Eye (tissue), 1 donor: ENCODE measurements at places on chromosomes 11 and 22.

DNA sequence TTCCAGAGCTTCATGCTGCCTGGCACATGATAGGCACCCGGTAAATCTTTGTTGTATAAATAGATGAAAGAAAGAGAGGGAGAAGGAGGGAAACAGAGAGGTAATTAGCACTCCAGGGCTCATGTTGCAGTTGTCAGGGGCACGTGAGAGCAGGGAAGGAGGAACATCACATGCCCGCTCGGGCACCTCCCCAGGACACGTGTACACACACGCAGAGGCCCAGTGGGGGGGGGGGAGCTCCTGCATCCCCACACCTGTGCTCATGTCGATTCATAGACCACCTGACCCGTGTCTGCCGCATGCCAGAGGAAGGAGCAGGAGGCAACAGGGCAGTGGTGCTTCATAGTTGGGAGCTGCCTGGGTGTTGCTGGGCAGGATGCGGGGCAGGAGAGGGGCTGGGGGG lies 37.1 kb upstream of the NNMT start:
- no peak for DNase-seq

- DNase-seq, result no peak
These were observed 16.6 kb upstream of the NLRP6 start for GRCh38 chr11:261624-262023.

DNA sequence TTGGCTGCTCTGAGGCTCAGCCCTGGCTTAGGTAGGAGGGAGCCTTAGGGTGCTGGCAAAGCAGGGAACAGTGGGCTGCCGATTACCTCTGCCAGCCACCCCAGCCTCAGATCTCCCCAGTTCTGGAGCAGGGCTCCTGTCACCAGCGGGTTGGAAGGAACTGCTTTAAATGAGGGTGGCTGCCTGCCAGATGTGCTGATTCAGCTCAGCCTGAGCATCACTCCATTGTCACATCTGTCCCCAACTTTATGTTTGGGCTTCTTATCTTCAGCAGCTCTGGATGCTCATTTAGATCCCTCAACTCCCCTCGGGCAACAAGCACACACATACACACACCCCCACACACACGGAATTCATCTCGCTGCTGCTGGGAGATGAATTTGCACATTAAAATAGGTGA lies 16.9 kb upstream of the ANKK1 start:
- DNase-seq, result no peak

DNA sequence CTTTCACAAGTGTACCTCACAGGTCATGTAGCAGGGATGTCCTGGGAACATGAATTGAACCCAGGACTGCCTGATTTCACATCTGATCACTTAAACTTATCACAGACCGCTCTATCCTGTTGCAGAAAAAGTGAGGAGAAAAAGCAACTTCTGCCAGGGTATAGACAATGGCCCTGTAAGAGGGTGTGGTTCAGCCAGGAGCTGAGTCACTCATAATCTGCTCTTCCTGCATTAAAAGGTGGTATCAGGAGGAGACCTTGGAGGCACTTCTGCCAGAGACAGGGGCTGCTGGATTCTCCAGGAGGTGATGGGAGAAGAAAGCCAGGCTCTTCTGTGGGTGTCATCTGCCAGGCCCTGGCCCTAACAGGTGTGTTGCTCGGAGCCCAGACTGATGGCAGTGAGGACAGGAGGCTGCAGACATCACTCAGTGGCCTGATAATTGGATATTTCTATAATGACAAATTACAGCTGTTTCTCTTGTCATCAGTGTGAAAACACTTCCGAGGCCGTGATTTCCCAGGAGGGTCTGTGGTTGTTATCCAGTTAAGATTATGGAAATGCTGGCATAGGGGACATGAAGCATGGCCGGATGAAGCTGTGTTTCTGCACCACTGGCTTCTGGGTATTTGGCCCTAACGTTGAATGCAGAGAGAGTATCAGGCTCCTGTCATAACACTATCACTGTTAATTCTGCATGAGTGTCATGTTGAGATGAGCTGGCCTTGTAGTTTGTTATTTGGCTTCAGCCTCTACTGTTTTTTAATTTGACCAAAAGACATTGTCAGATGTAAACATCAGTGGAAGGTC lies 125.1 kb upstream of the ZBED5 start:
- DNase-seq, result peak; percentile 21

DNA sequence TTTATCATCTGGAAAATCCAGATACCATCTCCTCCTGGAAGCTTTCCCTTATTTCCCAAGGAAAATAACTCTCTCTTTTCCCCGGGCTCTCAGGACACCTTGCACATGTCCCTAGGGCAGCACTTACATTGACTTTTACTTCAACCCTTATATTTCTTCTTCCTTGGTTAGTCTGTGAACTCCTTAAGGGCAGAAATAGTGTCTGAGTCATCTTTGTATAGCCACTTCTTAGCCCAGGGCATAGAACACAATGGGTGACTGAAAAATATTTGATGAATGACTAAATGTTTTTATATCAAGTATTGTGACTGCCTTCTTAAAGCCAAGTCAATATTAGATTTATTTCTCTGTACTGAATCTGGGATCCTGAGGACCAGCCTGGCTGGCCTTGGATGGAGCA lies 45.4 kb upstream of the MYOD1 start:
- DNase-seq, result no peak

DNA sequence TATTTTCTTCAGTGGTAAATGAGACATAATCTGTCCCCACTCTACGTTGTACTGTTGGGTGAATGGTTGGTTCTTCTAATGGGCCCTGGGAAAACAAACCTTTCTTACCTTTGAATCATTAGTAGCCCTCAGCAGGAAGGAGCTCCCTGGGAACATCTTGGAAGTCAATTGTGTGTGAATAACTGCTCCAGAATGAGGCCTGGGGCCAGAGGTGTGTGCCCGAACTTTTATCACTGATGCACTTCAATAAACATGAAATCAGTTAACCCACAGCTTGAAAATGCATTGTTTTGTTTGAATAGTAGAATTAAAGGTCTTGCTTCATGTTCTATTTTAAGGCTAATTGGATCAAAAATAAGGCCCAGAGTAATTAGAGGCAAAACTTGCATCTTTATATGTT lies 67.1 kb downstream of the NAV2 start:
- no peak for DNase-seq
